ENCODE measurements at places on chromosomes 2 and 18.
A peak's percentile ranks its signal among the peaks of the same experiment; 100 is the strongest.

DNA sequence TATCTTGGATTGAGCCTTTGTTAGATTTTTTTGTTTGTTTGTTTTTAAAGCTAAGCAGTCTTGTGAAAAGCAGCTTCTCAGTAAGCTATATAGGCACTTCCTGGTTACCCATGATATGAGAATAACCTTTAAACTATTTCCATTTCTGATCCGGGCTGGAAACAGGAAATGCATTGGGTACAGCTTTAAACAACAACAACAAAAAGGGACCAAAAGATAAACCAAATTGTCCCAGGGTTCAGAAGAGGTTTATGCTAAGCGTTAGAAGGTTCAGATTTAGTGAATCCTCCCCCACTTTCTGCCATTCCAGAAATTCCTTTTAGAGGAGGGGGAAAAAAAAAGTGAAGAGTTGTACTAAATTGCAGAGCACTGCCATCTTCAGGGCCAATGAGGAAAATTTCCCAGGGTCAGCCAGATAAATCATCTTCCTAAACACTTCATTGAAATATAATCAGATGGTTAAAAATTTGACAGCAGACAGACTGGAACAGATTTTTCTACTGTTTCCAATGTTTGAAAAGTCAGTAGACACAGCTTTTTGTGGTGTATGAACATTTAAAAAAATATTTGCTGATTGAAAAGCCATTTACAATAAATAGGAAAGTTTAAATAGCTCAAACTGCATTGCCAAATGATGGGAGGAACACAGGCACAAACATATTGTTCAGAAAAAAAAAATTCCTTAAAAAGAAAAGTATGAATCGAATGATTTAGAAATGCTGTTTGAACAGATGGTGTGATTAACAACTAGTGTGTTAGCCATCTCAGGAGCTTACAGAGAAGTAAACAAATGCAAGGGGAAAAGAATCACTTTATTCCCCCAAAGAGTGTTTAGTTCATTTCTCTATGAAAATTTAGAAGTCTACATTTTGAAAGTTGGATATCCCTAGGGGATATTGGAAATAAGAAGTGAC lies 189.9 kb upstream of the TANK start:
- ATAC-seq = no peak

DNA sequence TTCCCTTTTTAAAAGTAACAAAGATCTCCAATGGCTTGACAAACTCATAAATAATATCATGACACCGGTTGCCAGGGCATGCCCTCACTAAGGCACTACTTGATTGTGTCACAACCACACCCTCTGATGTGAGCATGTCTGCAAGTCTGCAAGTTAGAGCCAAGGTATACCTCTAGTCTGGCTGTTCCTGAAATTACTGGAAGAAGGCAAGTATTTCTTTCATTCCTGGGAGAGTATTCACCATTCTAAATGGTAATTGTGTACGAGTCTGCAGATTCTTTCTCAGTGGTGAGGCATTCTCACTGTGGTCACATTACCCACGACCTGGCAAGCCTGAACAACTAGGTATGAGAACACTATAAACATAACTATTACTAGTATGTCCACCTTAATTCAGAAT lies 25.7 kb upstream of the RNU4ATAC start:
- no peak for ATAC-seq

DNA sequence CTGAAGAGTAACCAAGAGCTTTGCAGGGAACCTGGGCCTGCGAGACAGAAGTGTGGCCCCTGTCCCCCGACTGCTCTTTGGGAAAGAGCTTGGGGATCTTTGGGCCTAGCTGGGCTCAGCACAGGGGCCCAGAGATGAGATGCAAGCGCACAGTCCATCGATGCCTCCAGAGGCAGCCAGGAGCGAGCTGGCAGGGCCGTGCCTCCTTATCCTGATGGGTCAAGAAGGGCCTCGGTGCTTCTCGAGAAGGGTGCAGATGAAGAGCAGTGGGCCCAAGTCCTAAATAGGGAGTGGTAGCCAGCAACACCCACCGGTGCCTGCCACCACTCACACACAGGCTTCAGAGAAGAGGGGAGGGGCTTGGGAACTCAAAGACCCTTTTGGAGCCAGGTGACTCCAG lies 17.6 kb downstream of the KCNK3 start:
- no peak for ATAC-seq

DNA sequence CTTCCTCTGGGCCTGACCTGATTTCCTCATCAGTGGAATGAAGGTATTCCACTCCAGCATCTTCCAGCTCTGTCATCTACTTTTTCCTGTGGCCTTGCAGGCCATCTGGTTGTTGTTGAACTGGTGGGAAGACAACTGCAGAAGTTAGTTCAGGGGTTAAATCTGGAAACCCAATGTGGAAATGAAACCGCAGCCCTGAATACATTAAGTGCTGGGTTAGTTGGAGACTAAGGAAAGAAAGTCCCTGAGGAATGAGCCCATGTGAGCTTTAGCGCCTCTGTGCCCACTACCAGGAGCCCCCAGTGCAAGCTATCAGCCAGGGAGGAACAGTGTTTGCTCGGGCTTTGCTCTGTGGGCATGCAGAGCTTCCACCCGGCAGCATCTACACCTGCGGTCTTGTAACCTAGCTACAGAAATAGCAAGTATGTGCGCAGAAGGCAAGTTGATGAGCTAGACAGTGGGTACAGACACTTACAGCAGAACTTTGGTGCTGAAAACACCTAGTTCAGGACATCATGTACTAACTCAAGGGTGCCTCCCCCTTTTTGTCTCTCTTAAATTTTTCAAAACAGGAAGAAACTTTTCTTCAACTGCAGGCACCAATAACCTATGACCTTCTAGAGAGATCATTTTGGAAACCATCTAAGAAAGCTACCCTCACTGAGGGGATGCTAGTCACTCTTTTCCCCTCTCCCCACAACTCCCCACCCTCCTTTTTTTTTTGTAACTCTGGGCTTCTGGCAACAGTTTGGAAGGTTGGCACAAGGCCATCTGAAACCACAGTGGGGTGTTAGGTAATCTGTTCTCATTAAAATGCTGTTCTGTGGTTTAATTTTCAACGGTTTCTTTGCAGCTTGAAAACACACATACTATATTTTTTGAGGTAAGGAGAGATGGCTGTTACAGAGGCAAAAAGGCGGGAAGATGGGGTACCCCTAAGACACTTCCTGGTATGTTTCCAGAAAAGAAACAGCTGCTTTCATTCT lies 18.3 kb upstream of the CXCR4 start:
- ATAC-seq = peak; percentile 54

- no peak for ATAC-seq
Measured at GRCh38 chr18:46163091-46163490, 58.9 kb downstream of the HAUS1 start.

DNA sequence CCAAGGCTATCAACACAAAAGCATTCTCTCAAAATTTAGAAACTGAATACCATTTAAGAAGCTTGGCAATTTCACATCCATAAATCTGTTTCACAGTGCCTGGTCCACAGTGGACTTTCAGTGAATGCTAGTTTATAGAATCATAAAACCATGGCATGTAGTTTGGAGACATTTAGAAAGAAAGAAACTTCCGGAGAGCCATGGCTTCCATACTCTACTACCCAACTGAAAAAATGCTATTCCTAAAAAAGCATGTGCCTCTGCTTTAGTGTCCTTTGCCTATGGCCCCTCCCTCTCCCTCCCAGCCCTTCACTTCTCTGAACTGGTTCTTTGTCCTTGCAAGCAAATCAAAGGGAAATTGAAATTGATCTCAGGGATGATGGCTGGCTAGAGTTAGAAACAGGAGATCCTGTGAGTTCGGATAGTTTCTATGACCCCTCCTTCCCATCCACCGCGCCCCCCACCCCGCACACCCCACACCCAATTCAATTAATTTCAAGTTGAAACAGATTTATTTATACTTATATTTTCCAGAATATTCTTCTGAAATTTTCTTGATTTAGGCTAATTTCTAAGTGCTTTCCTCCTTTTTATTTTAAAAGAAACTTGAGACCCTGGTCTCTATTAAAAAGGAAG lies 248.3 kb downstream of the TRIB2 start:
- no peak for ATAC-seq
